ENCODE measurements at places on chromosomes 16 and 17. TPM values are rescaled to one million over a fixed set of nuclear protein-coding genes. Genes with fewer than 3 reads are reported as not detected.

KIF19 gene
- total RNA-seq, result 2.0 TPM

- no peak for DNase-seq
Observed at GRCh38 chr17:37064206-37064605, 115.5 kb downstream of the AATF start.

DNA sequence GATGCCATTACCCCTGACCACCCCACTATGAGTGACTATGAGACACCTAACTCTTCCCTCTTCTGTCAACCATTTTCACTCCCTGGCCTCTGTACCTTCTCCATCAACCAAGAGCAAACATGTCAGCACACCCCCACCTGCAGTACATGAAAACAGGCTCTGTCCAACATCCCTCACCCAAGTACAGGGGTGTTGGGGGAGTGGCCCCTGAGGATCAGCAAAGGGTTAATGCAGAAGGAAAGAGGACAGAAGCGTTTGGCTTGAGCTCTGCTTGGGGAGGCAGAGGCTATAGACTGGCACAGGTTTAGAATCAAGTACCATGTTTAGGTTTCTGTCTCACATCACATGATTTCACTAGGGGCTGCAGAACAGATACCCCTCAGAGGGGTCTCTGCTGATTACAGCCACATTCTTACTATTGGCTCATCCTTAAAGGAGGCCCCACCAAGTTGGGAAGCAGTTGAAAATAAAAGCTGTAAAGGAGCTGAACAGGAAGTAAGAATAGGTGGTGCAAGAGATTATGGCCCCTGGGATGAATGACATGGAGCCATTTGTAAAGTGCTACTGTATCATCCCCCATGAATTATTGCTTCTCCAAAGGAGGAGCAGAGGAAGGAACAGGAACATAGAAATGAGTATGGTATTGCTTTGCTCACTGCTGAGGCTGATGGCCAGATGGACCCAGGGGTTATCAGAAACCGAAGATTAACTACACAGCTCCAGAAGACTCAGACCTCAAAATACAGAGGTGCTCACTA is 2.4 kb upstream of the PSMC3IP start:
- DNase-seq, result no peak

GRCh38 chr17:8628172-8628571 is 2.4 kb downstream of the MYH10 start:
- DNase-seq, result no peak

Data from pulmonary artery endothelial cell (primary cell).